Amniotic epithelial cell (primary cell): ENCODE measurements at places on chromosomes 4 and X.

GRCh38 chrX:121504153-121504552 is 456.7 kb downstream of the GLUD2 start:
- no peak for DNase-seq

GRCh38 chr4:128782076-128782715 is 27.3 kb upstream of the JADE1 start:
- DNase-seq = no peak

GRCh38 chrX:40149286-40150175 is 51.8 kb upstream of the BCOR start:
- DNase-seq = no peak

DNA sequence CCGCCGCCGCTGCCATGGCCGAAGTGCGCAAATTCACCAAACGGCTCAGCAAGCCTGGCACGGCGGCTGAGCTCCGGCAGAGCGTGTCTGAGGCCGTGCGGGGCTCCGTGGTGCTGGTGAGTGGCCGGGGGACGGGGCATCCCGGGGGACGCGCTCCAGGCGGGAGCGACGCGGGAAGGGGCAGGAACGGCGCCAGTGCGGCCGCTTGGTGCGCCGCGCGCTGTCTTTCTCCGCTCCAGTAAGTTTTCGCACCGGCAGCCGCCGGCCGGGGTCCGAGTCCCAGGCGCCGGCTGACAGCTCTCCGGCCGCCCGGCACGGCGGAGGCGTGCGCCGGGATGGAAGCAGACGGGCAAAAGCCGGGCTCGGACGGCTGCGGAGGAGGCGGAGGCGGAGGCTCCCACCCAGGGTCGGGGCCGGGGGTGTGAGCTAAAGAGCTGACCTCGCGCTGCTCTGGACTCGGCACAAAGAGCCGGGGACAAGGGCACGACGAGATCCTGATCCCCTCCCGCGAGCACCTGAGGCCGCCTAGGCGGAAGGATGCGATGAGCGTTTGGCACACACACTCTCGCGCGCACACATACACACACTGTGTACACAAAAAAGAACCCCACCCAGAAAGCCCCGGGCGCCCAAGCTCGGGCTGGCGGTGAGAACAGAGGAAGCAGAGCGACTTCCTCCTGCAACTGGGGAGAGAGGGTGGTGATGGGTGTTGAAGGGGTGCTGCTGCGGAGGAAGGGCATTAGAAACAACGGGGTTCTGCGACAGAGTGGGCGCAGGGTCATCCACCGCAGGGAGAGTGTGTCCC is 545 bp downstream of the DOCK11 start:
- no peak for DNase-seq

DNA sequence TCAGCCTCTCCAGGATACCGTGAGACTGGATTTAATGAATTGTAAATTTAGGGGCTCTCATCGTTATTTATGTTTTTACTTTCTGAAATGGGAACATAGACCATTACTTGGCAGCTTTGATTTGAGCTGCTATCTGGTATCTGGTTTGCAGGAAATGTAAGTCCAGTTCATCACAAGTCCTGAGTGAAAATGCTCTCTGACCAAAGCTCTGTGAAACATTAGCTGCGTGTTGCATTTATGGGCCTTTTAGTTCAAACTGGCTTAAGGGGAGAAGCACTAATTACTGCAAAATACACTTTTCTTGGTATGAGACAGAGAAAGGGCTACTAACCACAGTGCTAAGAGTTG is 420 bp downstream of the CC2D2A start:
- no peak for DNase-seq

- no peak for DNase-seq
Observed at GRCh38 chr4:155331478-155331877, 45.3 kb downstream of the MAP9 start.

GRCh38 chr4:136136601-136137000 is 1395.7 kb downstream of the PCDH18 start:
- DNase-seq = no peak

- peak; percentile 4 for DNase-seq
Observed at GRCh38 chr4:30002341-30002740, 717.8 kb upstream of the PCDH7 start.

DNA sequence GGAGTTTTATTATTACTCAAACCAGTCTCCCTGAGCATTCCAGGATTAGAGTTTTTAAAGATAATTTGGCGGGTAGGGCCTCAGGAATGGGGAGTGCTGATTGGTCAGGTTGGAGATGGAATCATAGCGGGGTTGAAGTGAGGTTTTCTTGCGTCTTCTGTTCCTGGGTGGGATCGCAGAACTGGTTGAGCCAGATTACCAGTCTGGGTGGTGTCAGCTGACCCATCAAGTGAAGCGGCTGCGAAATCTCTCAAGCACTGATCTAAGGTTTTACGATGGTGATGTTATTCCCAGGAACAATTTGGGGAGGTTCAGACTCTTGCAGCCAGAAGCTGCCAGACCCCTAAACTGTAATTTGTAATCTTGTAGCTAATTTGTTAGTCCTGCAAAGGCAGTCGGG is 25.1 kb upstream of the SETD7 start:
- DNase-seq = peak; percentile 45

- peak; percentile 40 for DNase-seq
Observed at GRCh38 chr4:17557880-17558279, 19.1 kb upstream of the LAP3 start.

- no peak for DNase-seq
Observed at GRCh38 chrX:632366-633042, 1.9 kb downstream of the SHOX start.

GRCh38 chr4:89549907-89550306 is 242.3 kb upstream of the GPRIN3 start:
- peak; percentile 97 for DNase-seq

- DNase-seq = no peak
Observed at GRCh38 chrX:3697220-3697684, 16.2 kb downstream of the PRKX start.

DNA sequence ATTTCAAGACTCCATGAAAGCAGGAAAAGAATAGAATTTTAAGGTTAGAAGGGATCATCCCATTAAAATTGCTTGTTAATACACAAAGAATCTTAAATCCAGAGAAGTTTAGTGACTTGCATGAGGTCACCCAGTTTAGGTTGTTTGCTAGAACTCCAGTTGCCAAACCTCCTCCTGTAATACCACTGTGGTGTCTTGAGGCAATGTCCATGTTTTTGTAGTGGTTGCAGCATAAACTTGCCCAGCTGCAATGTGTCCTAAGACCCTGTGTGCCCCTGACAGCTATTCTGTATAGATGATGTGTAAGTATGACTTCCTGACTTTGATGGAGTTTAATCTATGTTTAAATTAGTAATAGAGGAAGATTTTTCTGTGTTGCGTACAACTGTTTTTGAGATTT is 6.3 kb downstream of the SFRP2 start:
- DNase-seq = no peak

DNA sequence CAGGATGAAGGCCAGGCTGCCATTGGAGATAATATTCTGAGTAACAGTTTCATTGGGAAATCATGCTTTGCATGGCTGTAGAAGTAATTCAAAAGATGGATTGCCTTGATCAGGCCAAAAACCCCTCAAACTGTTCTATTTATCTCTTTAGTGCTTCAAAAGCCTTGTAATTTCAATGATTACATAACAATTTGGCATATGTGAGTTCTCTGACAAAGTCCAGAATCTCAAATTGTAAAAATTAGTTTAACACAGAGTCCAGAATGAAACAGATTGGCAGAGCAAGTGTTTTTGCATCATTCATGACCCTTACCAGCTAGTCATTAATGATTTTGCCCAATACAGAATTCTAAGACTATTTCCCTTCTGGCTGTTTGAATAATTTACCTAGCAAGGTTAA is 347.3 kb downstream of the SPRY1 start:
- peak; percentile 92 for DNase-seq

DNA sequence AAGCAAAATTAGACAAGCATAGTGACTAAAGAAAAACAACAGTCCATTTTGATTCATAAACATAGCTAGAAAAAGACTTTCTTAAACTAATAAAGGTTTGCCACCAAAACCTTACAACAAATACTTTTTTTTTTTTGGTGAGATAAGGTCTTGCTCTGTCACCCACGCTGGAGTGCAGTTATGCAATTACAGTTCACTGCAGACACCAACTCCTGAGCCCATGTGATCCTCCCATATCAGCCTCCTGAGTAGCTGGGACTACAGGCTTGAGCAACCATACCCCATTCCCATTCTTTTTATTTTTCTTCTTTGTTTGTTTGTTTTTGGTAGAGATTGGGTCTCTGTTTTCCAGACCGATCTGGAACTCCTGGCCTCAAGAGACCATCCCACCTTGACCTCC is 247.2 kb upstream of the ADGRL3 start:
- DNase-seq = peak; percentile 13
